Activated CD4-positive, alpha-beta T cell treated with anti-CD3 and anti-CD28 coated beads, Interleukin-2, amount 10 ng/mL, durations not matched to agents 7 days and 5 days (primary cell): ENCODE measurements at places on chromosomes 7 and 10. TPM values are rescaled to one million over a fixed set of nuclear protein-coding genes. Genes with fewer than 3 reads are reported as not detected.

The MRLN gene
- not detected for total RNA-seq

The MYL10 gene
- total RNA-seq: not detected

- DNase-seq: no peak
- no peak overlapping the region for H3K4me3 ChIP-seq
- peaks cover 23% of the 10 kb centered on the region for H3K4me1 ChIP-seq
- no peak overlapping the region for H3K27ac ChIP-seq
Observed at GRCh38 chr7:44084701-44085100, 2.4 kb upstream of the POLM start.

- DNase-seq: no peak
- no peaks in the 10 kb centered on the region for H3K36me3 ChIP-seq
- H3K4me1 ChIP-seq: no peaks in the 10 kb centered on the region
- no peak overlapping the region for H3K4me3 ChIP-seq
Observed at GRCh38 chr7:10316488-10316887, 657.2 kb upstream of the PHF14 start.

- H3K36me3 ChIP-seq: no peaks in the 10 kb centered on the region
- H3K27me3 ChIP-seq: no peaks in the 10 kb centered on the region
- no peak overlapping the region for H3K27ac ChIP-seq
Observed at GRCh38 chr7:54841772-54842697, 83.0 kb upstream of the SEC61G start.

- peak overlapping the region; percentile 4 for H3K4me3 ChIP-seq
- H3K36me3 ChIP-seq: peaks cover 47% of the 10 kb centered on the region
- peak overlapping the region; percentile 97 for H3K27ac ChIP-seq
- DNase-seq: no peak
- H3K4me1 ChIP-seq: peaks cover 43% of the 10 kb centered on the region
Observed at GRCh38 chr7:96284835-96285234, 37.1 kb downstream of the SLC25A13 start.

DNA sequence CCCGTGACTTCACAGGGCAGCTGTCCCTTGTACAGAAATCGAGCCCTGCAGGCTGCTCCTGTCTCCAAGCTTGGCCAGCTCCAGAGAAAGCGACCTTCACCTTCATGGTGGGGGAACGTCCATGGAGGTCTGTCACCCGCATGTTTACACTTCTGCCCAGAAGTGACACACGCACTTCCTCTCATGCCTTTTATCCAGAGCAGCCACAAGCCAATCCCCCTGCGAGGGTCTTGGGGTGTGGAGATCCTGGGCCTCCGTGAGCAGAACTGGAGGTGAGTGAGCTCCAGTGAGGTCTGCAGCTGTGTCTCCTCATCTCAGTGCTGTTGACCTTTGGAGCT is 139.0 kb upstream of the TNS3 start:
- no peaks in the 10 kb centered on the region for H3K27me3 ChIP-seq
- H3K4me3 ChIP-seq: no peak overlapping the region
- no peaks in the 10 kb centered on the region for H3K36me3 ChIP-seq
- no peak for DNase-seq
- no peak overlapping the region for H3K27ac ChIP-seq

GRCh38 chr10:114396464-114396863 is 7.8 kb downstream of the AFAP1L2 start:
- no peak for DNase-seq
- H3K36me3 ChIP-seq: no peaks in the 10 kb centered on the region
- H3K27ac ChIP-seq: no peak overlapping the region
- no peak overlapping the region for H3K4me3 ChIP-seq
- peaks cover 21% of the 10 kb centered on the region for H3K4me1 ChIP-seq

- H3K27ac ChIP-seq: no peak overlapping the region
- H3K4me3 ChIP-seq: no peak overlapping the region
- no peaks in the 10 kb centered on the region for H3K4me1 ChIP-seq
Observed at GRCh38 chr7:130152493-130153210, 52.6 kb downstream of the TMEM209 start.
